ENCODE measurements at places on chromosomes 2 and 18.
A peak's percentile ranks its signal among the peaks of the same experiment; 100 is the strongest.

DNA sequence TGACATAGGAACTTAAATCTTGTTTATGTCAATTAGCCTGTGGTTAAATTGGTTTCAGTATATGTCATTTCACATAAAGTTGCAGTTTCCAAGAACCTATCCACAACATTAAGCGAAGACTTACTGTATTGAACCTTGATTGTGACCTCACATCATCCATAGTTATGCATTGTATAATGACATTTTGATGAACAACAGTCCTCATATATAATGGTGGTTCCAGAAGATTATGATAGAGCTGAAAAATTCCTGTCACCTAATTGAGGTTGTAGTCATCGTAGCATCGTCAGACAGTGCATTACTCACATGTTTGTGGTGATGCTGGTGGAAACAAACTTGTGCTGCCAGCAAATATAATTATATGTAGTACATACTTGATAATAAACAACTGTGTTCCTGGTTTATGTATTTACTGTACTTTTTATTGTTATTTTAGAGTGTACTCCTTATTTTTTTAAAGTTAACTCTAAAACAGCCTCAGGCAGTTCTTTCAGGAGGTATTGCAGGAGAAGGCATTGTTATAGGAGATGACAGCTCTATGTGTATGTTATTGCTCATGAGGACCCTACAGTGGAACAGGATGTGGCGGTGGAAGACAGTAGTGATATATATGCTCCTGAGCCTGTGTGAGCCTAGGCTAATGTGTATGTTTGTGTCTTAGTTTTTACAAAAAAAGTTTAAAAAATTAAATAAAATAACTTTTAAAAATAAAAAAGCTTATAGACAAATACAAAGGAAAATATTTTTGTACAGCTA, 56.6 kb downstream of the UBE2E3 start:
- no peak for DNase-seq

DNA sequence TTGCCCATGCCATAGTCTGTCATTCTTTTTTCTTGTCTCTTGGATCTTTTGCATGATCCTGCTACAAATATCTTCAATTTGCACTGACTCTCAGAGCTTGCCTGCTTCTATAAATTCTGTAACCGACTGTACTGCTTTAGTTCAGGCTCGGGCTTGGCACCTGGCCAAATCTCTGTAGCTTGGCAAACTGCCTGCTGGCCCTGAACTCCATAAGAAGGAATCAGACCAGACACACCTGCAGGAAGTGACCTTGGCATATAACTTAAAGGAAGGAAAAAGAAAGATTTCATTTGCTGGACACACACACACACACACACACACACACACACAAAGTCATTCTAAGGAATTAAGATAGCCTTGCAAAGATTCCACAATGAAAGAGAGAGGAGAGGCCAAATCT, 291.2 kb upstream of the DDX18 start:
- peak; percentile 92 for DNase-seq

GRCh38 chr18:11004294-11004693, 145.1 kb downstream of the PIEZO2 start:
- no peak for DNase-seq

GRCh38 chr2:185417688-185418087, 320.9 kb upstream of the FSIP2 start:
- DNase-seq = no peak

DNA sequence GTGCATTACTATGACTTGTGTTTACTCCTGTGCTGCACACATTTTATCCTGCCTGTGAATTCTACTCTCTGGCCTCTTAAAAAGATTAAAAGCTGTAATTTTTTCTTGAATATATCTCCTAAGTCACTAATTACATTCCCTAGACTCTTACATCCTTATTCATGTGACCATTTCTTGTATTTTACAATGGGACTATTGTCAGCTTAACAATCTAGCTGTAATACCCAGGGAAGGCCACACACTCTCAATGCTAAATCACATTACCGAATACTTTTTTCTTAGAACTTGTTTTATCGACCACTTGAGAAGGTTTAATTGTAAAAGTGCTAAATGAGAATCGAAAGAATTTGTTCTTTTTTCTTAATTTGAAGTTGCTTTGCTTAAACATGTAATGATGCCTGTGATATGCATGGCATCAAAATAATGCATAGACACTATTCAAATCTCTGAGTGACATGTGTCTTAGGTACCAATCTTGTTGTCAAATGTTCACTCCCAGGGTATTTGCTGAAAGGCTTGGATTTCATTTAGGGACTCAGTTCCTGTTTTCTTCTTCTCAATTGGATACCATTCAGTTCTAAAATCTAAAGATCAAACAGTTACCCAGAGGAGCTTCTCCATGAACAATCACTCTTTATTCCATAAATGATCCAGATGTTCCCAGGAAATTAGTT, 498.5 kb downstream of the DPP10 start:
- DNase-seq = no peak

DNA sequence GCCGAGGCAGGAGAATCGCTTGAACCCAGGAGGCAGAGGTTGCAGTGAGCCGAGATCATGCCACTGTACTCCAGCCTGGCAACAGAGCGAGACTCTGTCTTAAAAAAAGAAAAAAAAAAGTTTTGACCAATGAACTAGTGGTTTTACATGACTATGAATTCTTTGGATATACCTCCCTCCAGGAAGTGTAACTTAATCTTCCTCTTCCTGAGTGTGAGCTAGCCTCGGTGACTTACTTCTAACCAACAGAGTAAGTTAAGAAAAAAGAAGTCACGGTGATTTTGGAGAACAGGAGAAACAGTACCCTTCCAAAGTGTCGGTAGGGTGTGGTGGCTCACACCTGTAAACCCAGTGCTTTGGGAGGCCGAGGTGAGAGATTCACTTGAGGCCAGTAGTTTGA, 7.1 kb downstream of the TIA1 start:
- no peak for DNase-seq

Data from mucosa of gallbladder (tissue), 1 donor.